ENCODE measurements at places on chromosomes 6 and 20.

- DNase-seq, result no peak
These were observed 675.8 kb downstream of the HACE1 start for GRCh38 chr6:104183816-104184435.

DNA sequence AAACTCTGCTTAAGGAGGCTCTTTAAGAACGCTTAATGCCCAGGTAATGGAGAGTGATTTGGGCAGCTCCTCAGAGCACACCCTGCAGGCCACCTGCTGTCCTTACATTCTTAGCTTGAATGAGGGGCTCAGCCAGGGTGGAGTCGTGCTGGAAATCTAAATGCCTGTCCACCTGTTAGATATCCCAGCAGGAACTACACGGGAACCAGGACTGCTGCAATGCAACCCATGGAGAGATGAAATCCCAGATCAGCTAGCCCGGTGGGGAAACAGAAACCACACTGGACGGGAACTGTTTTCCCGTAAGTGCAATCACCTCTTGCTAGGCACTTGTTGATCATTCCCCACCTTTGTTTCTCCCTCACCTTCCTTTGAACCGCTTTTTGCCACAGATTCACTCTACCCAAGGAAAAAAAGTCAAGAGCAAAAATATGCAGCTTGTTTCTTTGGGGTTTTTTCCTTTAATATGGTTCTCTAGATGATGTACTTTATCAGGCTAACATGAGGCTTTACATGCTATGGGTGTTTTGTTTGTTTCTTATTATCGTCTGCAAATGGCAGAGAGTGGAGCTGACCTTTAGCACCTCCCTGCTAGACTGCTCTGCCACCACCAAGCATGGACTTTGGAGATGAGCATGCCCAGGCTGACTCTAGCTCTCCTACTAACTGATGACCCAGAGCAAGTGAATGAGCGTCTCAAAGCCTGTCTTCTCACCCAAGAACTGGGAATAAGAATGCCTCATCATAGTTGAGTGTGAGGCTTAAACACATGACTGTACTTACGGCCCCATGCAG is 125.9 kb upstream of the TNFAIP3 start:
- no peak for DNase-seq

DNA sequence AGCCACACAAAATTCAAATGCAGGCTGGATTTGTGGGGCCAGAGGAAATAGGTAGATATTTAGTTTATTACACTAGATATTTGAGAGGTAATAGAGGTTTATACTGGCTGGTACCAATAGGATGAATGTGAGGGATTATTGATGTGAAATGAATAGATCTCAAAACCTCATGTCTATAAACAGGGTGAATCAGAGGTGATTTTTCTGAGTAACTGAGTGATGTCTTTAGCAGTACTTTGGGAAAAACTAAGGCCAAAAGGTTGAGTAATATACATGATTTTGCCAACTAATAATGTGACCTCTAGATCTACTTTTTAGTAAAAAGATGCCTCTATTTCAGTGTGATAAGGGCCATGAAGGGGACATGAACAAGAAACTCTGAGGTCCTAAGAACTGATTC is 86.8 kb downstream of the HAO1 start:
- no peak for DNase-seq

DNA sequence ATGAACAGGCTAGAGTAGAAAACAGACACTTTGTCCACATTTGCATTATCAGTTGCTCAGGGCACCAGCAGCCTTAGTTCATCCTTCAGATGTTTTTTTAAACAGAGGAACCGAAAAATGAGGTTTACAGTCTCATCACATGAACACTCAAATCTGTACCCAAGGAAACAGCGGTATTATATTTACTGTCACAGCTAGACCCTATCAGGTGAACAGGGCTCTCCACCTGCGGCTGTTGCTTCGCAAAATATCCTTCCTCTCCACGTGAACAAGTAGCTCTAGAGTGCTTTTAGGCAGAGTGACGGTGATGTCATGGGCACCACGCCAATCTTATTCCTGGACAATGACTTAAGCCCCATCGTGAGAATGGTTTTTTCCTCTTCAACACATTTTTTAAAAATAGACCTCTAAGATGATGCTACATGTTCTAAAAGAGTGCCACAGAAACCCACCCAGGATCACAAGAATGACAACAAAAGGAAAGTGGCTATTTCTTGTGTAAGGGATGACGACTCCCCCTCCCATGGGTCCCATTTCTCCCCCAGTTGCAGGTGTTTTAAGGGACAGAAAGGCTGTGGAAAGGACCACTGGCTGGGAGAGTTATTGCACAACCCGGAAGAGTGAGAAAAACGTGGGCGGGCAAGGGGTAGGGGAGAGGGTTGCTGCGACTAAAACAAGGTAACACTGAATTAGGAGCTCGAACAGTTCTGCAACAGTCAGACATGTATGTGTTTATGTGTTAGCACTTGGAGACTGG is 77.7 kb downstream of the EFHC1 start:
- peak; percentile 33 for DNase-seq

DNA sequence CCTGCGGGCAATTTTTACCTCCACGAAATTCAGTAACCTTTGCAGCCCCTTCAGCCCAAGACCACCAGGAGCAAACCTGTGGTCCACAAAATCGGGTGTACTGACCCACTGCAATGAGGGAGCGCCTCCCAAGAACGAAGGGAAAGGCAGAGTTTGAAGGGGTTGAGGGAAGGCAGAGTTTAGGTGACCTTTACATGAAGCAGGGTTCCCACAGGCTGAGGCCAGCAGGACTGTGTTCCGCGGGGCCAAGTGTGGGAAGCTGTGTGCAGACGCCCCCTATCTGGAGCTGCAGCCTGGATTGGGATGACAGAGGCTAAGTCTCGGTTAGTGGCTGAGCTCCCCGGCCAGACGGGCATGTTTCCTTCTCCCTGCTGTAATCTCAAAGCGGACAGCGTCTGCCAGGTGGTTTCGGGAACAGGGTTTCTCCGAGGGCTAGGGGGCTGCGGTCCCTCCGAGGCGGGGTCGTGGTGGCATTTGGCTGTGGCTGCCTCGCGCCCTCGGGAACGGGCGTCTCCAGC is 826 bp upstream of the PYGB start:
- peak; percentile 75 for DNase-seq

DNA sequence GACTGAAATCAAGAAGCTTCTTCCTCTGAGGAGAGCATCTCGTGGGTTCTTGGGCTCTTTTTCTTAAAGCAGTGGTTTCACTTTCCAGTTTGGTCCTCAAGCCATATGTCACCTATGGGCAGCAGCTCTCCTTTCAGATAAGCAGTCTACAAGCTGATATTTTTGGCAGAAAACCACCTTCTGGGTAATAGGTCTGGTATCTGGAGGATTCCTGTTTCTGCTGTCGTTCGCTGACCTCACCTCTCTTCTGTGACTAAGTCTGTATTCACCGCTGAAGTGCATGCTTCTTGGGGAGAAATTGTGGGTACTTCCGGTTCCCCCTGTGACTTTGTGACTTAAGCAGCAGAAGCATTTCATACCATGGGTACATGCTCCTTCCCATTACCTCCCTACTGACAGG is 193.6 kb downstream of the EDN1 start:
- peak; percentile 73 for DNase-seq

GRCh38 chr20:59616306-59616705 is 12.0 kb downstream of the PHACTR3 start:
- DNase-seq, result no peak

DNA sequence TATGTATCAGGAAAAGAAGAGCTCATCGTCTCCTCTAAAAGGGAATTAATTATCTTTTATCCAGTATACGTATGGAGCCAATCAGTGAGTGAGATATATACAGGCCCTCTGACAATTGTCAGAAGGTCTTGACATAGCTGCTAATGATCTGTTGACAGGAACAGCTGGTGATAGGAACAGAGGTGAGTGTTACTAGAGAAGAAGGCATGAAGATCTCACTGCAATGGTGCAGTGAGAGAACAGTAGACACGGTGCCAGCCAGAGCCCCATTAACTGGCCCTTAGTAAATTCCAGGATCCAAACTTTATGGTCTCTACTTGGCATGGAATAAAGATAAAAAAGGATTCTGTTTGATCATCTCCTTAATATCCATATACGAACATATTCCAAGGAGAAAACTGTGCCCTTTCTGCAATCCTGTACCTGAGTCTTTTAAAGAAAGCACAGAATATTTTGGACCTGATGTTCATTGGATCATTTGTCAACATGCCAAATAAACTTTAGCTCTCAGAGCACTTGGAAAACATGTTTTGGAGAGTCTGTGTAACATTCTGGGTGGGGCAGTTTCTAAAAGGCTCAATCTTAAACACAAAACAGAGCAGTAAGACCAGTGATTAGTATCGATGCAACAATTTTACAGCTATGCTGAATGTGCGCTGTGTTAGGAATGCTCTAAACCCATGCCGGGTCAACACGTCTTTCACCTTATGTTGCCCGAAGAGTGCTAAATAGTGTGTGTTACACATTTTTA is 135.8 kb upstream of the CITED2 start:
- no peak for DNase-seq

GRCh38 chr6:35419417-35419816 is 32.7 kb upstream of the FANCE start:
- DNase-seq, result peak; percentile 83

- peak; percentile 43 for DNase-seq
These were observed 140.4 kb downstream of the IMPG1 start for GRCh38 chr6:75932067-75932466.

DNA sequence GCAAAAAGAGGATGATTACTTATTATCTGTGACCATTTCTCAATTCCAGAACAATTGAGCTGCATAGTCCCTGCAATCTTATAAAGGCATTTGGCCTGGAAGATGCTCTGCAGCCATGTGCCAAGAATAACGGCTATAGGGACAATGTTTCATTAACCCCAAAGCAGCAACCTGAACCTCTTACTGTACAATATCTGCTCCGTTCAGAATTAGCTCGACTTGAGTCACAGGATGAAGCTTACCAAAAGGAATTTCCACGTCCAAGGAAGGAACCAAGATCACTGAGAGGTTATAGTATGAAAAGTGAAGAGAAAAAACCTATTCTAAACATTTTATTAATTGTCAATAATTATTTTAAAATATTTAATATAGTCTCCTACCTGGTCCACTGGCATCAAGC is 167.3 kb upstream of the GMDS start:
- peak; percentile 64 for DNase-seq

DNA sequence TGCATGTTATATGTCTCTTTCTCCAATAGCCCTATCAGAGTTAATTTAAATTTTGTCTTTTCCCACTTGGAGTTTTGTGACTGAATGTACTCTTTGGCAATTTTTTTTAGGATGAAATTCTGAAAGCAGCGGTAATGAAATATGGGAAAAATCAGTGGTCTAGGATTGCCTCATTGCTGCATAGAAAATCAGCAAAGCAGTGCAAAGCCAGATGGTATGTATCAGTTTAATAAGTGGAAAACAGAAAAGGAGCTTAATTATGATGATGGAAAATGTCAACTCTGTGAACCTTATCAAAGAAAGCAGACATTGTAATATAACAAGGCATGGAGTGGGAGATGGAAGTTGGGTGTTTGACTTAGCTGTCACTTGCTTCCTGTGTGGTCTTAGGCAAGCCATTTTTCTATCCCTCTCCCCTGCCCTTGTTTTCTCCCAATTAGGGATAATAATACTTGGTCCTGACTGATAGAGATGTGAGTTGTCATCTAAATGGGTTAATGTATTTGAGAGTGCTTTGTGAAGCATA is 2.7 kb downstream of the CDC5L start:
- DNase-seq, result no peak

DNA sequence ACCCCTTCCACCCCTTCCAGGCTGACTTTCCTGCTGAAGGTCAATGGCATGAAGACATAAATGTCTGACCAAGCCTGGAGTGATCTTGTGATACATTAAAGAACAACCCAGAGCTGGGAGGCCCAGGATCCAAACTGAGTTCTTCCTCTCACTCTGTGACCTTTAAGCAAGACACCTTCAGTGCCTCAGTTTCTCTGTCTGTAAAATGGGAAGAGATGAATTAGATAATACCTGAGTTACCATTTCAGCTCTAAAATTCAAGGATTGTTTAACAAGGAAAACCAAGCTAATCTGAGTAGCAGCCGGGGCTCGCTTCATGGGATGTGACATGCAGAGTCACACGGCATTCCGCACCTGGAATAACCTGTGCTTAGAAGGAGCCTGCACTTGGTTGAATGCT is 7.0 kb upstream of the NFATC2 start:
- DNase-seq, result no peak

GRCh38 chr20:20085812-20086211 is 33.5 kb downstream of the CFAP61 start:
- DNase-seq, result no peak

GRCh38 chr20:34968042-34968775 is 12.5 kb downstream of the MYH7B start:
- DNase-seq, result no peak

DNA sequence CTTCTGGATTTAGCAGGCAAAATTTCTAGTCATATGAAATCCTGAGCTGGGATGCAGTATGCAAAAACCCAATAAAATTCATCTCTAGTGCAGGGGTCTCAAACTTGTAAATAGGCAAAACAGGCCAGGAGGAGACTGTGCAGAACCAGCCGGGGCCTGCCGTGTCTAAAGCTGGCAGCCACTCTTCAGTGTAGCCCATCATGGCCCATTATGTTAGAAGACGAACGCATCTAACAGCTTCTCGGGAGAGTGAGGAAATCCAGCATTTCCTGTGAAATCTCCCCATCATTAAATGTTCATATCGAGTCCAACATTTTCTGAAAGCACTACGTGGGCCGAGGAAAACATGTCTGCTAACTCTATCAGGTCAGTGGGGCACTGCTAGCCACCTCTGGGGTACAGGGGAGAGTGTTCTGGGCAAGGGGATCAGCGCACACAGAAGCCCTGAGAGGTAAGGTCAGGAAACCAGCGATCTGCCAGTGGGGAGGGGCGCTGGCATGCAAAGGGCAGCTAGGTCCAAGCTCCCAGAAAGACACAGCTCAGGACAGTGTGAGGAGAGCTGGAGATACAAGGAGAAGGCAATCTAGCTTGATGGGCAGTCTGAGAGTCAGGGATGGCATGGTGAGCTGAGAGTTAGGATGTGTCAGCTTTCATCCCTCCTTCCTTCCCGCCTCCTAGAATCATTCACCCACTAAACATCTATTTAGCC is 144.2 kb downstream of the PREX1 start:
- DNase-seq, result no peak

- no peak for DNase-seq
These were observed 476 bp upstream of the BCKDHB start for GRCh38 chr6:80105972-80106417.

GRCh38 chr6:37783856-37784584 is 35.5 kb upstream of the ZFAND3 start:
- peak; percentile 58 for DNase-seq

DNA sequence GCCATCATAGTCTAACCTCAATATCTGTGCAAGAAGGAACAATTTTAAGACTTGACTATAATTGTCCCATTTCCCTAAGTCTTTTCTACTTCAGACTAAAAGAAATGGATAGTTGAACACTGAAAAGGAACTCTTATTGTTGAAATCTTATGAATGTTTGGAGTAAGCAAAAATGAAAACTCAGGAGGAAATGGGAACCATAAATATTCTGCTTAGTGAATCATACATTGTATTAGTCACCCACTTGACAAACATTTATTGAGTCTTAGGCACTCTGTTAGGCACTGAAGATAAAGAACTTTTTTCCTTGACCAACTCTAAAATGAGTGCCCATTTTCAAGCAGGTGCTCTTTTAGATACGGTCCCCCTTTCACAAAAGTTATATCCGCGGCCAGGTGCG is 8.7 kb downstream of the CCDC170 start:
- peak; percentile 26 for DNase-seq

- no peak for DNase-seq
These were observed 92.5 kb downstream of the SCP2D1 start for GRCh38 chr20:18906046-18906445.

All from fibroblast of skin of scalp (primary cell).